ENCODE measurements at places on chromosomes 11 and 22.

- DNase-seq, result no peak
Measured at GRCh38 chr22:31139866-31140716, at the start of gene PLA2G3. TSS of gene PLA2G3 (minus strand) at chr22:31140508. CDS start at chr22:31140354, 154 bp downstream.

GRCh38 chr22:24474221-24474620 lies 20.9 kb upstream of the UPB1 start:
- DNase-seq, result no peak

GRCh38 chr11:73869332-73869949 lies 7.2 kb downstream of the COA4 start:
- DNase-seq, result no peak

GRCh38 chr11:17506314-17506713 lies 29.7 kb upstream of the ABCC8 start:
- DNase-seq, result no peak

DNA sequence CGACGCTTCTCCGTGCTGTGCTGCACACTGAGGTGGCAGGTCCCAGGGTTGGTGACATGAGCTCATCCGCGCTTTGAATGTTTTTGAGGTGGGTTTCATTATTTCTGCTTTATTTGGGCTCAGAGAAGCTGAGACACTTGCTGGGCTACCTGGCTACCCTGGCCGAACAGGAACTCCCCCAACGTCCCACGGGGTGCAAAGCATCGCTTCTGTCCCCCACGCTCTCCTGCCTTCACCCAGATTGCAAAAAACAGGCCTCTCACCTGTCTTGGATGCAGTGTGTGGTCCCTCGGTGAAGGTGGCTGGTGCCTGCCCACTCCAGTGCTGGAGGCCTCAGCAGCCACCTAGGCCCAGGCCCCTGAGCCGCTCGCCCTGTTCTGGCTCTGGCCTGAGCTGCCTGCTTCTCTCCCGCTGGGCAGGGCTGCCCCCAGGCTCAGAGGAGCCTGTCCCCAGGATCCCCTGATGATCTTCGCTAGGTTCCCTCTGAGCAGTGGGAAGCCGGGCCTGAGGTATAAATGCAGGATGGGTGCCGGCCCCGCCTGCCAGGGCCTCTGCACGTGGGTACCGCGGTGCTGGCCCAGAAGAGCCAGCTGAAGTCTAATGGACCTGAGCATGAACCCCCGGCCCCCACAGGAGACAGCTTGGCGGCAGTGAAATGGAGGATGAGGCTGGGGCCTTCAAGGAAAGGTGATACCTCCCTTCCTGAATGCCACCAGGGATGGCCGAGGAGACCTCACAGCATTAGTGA lies 15.8 kb upstream of the MRGPRD start:
- DNase-seq, result no peak

DNA sequence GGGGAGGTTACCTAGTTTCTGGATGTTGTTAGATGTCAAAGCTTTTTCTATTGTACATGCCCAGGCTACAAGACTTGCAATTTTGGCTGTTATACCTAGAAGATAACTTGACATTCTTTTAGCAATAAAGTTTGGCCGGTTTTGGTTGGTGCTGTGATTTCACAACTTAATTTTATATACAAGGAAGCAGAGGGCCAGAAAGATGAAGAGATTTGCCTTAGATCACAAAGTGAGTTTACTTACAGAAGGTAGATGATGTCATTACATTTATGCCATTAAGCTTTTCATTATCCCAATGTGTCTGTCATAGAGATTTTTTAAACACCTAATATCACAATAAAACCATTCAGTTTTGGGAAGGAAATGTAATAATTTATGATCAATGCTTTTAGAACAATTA lies 698.7 kb upstream of the ANO3 start:
- no peak for DNase-seq

DNA sequence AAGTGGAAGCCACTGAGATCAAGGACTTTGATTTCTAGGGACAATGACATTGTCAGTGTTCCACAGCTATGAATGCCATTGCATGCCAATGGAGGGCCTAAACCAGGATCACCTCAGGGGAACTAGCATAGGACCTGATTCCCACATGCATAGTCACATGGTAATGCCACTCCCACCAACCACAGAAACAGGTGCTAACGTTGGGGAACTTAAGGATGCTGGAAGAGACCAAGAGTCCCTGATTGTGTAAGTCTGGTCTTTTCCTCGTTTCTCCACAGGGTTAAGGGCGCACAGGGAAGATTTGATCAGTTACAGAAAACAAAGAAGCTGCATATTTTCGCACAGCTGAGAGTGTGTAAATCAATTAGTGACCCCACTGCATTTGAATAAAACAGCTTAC lies 59.4 kb upstream of the CD44 start:
- DNase-seq, result no peak

DNA sequence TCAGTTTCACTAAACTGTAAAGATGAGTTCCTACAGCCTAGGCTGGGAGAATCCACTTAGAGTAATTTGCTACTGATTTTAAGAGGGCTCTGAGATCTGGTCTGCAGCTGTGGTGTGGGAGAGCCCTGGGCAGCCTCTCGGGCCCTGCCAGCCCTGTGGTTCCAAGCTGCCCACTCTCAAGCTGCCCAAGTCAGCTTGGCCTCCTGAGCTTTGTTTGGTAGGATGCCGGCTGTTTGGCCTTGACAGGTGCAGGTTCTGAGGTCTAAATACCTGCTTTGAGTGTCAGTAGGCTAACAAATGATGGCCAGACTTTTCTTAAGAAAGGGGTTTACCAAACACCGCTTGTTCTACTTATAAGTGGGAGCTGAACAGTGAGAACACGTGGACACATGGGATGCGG lies 133.3 kb upstream of the TTC12 start:
- DNase-seq, result no peak

DNA sequence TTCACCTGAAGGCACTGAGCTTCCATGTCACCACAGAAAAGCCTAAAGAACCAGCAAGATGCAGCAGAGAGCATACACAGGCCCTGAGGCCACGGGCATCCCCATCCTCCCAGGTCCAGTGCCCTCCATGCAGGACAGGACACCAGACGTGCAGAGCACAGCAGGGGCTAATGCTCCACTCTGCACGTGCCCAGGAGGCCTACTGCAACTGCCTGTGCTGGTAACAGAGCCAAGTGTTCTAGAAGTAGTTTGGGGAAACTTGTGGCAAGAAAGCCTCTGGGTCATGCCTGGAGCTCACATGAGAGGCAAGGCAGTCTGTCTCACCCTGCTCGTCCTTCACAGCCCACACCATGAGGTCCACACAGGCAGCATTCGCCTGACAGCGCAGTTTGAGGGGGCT lies 30.7 kb downstream of the SERPIND1 start:
- no peak for DNase-seq

DNA sequence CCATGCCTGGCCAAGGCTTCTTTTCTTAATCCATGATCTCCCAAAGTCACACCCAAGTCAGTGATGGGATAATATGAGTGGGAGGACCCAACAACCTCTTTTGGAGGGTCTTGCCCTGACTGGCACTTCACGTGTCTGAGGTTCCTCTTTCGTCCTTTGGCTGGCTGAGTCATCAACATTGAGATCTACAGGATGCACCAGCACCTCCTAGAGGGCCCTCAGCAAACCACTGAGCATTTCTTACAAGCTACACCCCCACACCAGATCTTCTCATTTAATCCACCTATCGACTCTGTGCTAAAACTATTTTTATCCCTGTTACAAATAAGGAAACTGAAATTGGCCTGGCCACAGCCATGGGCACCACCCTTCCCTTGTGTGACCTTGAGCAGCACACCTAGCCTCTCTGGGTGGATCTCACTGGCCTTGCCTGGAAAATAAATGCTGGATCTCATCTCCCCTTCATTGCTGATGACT lies 63.4 kb downstream of the FLI1 start:
- peak; percentile 58 for DNase-seq

DNA sequence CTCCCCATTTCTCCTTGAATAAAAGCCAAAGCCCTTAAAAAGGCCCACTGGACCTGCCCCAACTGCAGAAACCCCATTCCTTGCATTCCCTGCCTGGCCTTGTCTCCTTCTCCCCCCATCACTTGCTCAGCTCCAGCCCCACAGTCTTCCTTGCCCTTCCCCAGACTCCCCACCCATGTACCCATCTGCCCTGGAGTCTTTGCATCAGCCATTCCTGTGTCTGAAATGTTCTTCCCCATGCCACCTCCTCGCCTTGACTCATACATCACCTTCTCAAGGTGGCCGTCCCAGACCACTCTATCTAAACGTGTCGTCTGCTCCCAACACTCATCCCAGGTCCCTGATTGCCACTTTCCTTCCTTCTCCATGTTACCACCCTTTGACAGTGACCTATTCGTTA lies 77.4 kb upstream of the SHANK2 start:
- no peak for DNase-seq

- no peak for DNase-seq
Measured at GRCh38 chr11:19430754-19431398, 190.1 kb upstream of the E2F8 start.

GRCh38 chr22:46625843-46626349 lies 5.7 kb downstream of the GRAMD4 start:
- DNase-seq, result no peak

- no peak for DNase-seq
Measured at GRCh38 chr11:57180964-57181363, 789 bp upstream of the LRRC55 start.

DNA sequence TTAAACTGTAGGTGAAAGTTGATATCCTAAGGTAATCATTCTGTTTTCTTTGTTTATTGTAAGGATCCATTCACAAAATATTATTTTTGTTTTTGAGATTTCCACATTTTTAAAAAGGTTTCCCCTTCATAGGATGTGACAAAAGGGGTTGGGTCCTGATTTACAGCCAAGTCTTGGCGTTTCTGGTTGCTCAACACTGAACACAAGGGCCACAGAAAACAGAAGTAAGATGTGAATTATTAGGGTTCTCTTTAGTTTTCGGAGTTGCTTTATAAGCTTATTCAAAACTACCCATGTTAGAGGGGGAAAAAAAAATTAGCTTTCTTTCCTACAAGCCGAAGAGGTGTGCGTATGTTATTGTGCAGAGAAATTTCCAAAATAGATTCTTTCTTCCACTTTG lies 30.0 kb upstream of the FLI1 start:
- DNase-seq, result no peak

DNA sequence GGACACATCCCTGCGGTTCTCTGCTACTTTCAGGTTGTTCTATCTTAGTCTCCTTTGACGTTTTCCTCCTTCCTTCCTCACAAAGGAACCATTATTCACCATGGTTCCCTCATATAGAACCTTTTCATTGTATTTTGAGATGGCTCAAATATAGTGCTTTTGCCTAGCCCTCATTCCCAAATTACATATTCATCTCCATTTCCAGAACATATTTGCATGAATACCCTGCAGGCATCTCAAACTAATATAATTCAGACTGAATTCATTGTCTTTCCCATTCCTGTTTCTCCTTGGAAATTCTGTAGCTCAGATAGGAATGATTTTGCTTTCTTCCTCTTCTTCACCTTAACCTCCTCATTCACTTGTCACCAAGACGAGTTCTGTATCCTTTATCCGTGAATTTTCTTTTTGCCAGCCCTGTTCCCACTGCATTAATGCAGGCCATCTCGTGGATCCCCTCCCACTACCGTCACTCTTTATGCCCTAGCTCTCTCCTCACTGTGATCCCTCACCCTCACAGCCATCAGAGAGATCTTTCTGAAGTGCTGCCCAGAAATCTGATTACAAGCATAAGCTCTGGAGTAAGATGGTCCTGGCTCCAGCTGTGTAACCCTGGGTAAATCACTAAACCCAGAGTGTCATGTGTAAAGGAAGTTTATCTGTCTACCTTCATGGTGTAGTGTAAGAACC lies 23.3 kb downstream of the PIWIL4 start:
- no peak for DNase-seq

GRCh38 chr22:41237707-41238569 lies 2.8 kb downstream of the CHADL start:
- DNase-seq, result peak; percentile 68

DNA sequence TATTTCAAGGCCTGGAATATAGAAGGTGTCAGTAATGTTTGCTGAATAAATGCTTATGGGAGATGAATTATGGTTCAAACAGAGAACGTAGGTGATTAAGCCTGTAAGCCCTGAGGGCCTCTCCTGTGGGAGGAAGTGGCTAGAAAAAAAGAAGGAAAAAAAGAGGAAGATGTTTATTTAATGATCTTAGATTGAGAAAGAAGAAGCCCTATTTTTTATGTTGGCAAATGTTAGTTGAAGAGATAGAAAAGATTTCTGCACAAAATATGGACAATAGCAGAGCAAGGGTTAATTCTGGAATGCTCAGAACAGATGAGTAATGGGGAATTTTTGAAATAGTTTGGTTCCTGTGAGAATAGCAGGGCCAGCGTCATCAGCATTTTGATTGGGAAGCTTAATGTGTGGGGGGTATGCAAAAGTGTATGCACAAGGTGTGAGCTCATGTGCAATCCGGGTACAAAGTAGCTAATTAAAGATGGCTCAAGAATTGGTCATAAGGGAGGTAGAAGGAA lies 95.7 kb downstream of the TEAD1 start:
- no peak for DNase-seq

GRCh38 chr11:14041040-14041439 lies 78.5 kb downstream of the SPON1 start:
- DNase-seq, result no peak
